ENCODE measurements at places on chromosomes 13 and 19.

GRCh38 chr13:41199526-41199925, 5.2 kb upstream of the KBTBD7 start:
- DNase-seq = no peak

GRCh38 chr13:24648271-24648670, 31.9 kb upstream of the ATP12A start:
- DNase-seq = no peak

DNA sequence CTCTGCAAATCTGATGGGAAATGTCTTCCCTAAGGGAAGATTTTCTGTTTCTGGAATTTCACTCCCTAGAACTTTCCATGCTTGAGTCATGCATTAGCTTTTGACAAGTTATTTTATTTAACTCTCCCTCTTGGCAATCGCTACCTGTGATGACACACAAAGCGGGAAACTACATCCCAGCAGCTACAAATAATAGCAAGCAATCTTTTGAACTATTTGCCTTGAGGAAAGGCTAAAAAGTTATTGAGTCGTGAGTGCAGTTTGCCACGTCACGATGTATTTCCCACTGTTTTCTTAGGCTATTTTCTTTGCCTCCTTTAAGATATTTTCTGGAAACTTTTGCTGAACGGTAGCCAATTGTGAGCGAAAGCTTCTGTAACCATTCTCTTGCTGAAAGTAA, 353.3 kb upstream of the HTR2A start:
- no peak for DNase-seq

- DNase-seq = no peak
These were observed 1256.6 kb upstream of the ATXN8OS start for GRCh38 chr13:68851026-68851425.

GRCh38 chr13:99307648-99308339, 595 bp upstream of the GPR183 start:
- DNase-seq = no peak

DNA sequence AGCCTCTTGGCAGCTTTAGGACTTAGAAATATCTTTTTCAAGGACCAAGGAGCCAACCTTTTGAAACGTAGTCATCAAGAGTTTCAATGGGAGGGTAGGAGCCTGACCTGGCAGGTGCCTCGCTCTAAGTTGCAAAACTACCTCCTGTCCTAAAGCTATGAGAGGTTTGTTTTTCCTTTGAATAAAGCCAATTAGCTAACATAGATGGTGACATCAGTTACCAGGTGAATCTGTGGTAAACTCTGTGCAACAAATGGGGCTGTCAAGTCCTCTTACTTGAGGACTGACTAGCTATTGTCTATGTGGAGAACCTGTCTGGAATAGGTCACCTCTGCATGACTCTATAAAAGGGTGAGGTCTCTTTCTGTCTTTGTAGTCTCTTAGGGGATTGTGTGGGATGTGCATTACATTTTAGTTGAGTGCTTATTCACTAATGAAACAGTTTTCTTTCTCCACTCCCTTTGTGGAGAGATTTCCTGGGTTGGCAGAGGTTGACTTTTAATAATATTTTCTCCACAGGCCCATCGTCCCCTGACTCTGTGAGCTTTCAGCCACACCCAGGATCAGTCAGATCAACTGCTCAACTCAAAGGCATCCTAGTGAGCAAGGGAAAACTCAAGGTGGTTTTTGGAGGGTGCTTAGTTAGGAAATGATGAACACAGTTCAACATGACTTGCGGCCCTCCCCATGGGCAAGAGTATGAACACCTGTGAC, 9.9 kb downstream of the ARL11 start:
- no peak for DNase-seq

Data from GM23338 (cell line).